ENCODE measurements at places on chromosomes 11 and 22.

DNA sequence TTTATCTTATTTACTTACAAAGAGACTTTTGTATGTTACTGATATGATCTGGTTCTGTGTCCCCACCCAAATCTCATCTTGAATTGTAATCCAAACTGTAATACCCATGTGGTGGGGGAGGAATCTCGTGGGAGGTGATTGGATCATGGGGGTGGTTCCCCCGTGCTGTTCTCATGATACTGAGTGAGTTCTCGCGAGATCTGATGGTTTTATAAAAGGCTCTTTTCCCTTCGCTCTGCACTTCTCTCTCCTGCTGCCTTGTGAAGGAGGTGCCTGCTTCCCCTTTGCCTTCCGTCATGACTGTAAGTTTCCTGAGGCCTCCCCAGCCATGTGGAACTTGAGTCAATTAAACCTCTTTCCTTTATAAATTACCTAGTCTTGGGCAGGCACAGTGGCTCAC, 42.4 kb upstream of the WNT7B start:
- DNase-seq = no peak

DNA sequence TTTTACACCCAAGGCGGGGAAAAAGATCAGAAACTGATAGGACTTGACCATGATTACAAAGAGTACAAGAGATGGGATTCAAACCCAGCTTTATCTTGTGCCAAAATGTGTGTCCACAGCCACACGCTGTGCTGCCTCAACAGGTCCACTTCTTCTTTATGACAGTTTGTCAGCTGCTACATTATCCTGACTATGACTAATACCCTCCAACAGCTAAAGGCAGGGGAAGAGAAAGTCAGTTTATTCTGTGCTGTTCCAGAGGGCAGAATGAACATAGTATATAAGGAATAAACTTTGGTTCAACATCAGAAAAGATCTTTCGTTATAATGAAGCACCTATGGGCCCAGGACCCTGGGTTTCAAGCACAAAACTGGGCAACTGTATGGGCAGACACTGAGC, 668.2 kb upstream of the TENM4 start:
- no peak for DNase-seq

DNA sequence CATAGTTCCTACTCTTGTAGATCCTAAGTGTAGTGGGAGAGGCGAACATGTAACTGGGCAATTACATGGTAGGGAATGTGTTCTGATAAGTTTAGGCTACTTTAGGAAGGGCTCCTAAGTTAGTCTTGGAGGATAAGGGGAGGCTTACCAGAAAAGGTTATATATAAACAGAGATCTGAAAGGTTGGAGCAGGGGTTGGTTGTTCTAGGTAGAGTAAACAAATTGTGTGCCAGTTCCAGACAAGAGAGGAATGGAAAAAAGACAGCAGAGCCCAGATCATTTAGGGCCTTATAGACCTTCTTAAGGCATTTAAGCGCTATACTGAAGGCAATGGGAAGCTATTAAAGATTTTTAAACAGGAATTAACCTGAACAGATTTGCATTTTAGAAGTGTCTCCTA, 74.4 kb downstream of the TRIM44 start:
- no peak for DNase-seq

- no peak for DNase-seq
These were observed 15.2 kb downstream of the RIBC2 start for GRCh38 chr22:45428391-45429385.

- no peak for DNase-seq
These were observed 80.1 kb downstream of the IGLL1 start for GRCh38 chr22:23499845-23500500.

GRCh38 chr11:2767801-2768200, 68.0 kb upstream of the KCNQ1OT1 start:
- no peak for DNase-seq

- no peak for DNase-seq
These were observed 8.5 kb downstream of the C22orf31 start for GRCh38 chr22:29053048-29053702.

DNA sequence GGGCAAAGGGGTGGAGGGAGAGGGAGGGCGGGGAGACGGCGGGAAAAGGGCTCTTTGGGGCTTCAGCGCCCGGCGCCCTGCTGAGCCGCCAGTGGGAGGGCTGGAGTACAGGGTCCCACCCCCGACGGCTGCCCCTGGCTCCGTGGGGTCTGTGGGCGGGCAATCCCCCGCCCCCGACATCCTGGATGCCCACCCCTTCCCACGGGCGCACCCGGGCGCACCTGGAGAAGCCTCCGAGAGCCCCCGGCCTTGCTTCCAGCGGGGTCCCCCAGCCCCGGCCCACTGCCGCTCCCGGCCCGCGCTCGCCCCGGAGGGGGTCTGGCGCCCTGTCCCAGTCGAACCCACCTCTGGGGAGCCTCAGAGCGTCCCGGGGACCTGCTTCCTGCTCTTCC, 394 bp downstream of the CHRM4 start:
- DNase-seq = no peak

- no peak for DNase-seq
These were observed 220.7 kb upstream of the ZBED5 start for GRCh38 chr11:11078344-11079086.

- no peak for DNase-seq
These were observed 197.1 kb downstream of the CTTN start for GRCh38 chr11:70595452-70595851.

Data from stimulated activated CD4-positive, alpha-beta T cell treated with anti-CD3 and anti-CD28 coated beads, Interleukin-1b, Interleukin-23, amount 100 ng/mL, for 1 hour (primary cell).